ENCODE measurements at places on chromosomes 2 and 18. TPM values are rescaled to one million over a fixed set of nuclear protein-coding genes. Genes with fewer than 3 reads are reported as not detected.

RNF103 gene
- total RNA-seq: 32.9 TPM

NTSR2 gene
- total RNA-seq: not detected

ABCB11 gene
- total RNA-seq: not detected

DNA sequence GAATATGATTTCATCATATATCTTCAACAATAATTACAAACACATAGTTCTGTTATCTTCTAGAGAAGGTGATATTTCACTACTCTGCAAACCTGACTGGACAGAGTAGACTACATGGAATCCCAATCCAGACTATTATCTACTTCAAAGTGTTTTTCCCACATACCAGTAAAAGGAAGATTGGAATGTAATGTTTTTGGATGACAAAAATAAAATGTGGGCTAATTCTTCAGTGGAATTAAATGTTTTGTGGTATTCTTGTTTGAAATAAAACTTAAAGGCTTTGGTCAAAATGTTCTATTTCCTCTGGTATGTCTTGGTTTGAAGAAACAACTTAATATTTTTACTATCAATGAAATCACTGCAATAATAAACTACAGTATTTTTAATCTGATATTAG, 22.1 kb downstream of the COL5A2 start:
- no peak for DNase-seq

DNA sequence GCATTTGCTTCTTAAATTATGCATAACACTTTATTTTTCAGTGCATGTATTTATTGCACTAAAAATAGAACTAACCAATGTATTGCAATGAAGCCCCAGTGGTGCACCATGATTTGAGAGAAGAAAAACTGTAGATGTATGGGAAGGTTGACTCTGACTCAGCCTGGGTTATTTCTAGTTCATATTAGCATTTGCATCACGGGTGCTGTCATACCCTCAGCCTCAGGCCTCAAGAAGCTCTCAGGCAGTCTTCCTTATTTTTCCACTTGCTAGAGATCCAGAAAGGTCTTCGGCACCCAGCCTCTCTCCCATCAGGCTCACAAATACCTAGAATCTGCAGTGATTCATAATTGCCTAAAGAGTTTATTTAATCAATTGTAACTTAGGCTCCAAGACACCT, 148.0 kb downstream of the DNER start:
- DNase-seq: no peak

DNA sequence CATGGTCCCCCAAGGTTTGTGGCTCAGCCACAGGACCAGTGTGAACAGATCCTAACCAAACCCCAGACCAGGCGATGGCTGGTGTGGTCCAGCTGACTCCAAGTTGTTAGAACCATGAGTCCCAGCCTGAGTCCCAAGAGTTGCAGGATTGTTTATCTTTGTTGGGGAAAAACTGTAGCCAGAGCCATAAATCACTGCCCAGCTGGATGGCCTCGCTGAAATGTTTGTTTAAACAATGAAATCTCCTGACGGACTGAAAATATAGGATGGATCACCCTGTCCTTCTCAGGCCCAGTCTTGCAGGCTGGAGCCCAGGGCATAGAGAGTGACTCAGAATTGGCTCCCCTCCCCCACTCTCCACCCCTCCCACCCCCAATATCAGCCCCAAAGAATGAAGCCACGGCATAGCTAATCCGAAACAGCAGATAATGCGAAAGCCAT, 36.4 kb downstream of the PKDCC start:
- DNase-seq: peak; percentile 68

GRCh38 chr2:137182071-137182470, 416.7 kb downstream of the THSD7B start:
- no peak for DNase-seq

- no peak for DNase-seq
Measured at GRCh38 chr2:44186810-44187209, 18.1 kb downstream of the PPM1B start.

DNA sequence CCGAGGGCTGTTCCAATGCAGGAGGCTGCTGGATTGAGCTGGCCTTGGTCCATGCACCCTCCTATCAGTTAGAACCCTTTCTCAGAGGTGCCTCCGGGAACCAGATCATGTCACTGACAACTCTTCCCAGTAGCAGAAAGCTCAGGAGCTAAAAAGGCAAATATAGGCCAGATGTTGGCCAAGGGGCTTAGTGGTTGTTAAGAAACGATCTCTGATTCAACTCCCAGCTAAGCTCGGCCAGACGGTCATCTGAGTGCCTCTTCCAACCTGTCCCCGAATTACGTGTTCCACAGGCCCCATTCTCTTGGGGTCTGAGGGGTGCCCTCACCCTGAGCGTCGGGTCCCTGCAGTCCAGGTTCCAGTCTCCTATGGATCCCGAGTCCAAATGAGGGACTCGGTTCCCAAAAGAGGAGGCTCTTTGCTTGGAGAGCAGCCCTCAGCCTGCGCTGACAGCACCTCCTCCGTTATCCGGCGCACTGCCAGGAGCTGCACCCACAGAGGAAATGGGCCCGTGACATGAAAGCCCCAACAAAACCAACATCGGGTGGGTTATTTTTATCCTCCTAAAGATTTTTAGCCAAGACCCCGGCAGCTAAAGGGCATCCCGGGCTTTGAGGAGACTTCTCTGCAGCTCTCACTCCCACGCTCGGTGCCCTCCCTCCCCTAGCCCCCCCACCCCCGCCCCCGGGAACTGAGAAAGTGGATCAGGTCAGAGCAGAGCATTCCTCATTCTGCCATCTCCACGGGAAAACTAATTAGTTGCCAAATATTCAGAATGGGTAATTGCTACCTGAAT, 106.6 kb upstream of the ID2 start:
- DNase-seq: no peak

DNA sequence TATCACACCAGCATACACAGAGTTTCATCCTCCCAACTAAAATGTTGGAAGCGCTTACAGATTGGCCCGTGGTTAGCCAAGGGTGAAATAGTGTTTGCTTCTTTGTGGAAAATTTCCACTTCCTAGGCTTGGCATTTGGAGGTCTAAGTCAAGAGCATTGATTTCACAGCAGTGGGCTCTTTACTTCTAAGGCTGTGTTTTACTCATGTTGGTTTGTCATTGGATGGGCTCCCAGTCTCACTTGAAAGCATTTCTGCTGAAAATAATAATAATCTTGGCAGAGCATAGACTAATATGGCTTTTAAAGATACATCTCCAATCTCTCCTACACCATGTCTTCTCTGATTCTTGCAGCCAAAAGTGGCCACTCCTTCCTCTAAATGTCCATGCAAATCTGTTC, 82.9 kb downstream of the DYNAP start:
- no peak for DNase-seq

DNA sequence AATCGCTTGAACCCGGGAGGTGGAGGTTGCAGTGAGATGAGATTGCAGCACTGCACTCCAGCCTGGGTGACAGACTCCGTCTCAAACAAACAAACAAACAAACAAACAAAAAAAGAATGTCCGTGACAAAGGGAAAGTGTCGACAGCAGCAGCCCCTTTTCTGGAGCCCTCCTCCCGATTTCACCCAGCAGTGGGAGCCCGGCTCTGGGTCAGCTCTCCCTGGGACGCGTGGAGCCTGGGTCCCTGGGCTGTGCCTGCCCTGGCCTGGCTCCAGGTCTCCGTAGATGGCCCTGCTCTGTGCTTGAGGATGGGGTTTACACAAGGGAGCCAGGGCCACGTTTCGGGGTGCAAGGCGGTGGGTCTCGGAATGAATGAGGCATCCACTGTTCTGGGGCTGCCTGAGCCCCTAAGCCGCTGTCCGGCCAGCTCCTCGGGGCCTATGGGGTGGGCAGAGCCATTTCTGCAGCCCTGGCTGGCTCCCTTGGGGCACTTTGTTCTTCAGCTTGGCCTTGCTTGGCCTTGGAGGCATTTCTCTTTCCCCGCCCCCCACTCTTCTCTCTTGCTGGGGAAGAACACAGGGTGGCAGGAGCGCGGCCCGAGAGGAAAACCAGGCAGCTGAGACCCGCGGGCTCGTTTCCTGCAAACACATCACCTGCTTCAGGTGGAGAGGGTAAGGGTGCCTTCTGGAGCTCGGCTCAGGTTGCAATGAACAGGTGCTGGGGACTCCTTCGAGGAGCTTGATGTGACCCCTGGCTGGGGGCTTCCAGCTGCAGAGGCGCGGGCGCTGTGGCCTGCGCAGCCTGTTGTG, 29.1 kb downstream of the RTP5 start:
- DNase-seq: no peak

DNA sequence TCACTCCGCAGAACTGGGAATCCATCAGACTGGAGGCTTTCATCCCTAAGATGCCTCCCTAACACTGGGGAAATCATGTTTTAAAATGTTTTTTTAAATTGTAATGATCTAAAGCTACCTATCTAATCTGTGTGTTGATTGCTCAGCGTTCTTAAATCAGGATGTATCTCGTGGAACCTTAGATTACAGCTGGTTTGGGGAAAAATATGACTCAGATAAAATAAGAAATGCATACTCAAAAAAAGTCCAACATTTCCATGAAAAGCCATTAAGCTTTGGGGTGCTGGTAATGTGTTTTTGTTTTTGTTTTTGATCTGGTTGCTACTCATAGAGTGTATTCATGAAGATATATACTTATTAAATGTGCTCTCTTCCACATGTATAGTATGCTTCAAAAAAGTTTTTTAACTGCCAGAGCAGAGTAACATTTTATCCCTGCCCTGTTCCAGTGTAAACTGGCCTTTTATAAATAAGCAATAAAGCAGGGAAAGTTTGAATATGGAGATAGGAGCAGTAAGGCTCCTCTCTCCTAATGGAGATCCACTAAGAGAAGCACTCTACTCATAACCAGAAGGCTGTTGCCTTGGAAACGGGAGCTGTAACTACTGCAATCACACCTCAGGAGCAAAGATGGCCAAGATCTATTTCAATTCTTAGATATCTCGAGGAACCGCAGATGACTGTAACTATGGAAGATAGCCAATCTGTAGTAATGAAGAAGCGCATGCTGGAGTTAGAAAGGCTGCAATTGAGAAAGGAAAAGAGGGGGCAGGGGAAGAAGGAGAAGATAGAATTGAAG, 41.6 kb downstream of the ANKRD44 start:
- DNase-seq: peak; percentile 70

- no peak for DNase-seq
Measured at GRCh38 chr2:199943373-199943772, 11.9 kb downstream of the TYW5 start.

DNA sequence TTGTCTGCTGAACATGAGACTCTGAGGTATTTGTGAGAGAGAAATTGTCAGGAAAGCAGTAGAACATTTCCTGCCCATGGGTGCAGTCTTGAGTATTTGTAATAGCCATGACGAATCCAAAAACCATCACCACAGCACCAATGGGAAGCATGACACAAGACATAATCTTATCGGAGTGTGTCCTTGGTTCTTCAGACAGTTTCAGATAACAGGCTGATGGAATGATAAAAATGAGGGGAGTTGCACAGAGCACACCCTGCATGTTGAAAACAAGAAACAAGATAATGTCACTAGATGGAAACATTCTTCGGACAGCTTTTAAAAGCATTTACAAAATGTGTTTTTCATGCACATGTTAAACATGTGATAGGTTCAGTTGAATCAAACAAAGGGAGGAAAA, 56.9 kb downstream of the SLC38A11 start:
- peak; percentile 82 for DNase-seq

GRCh38 chr2:56127463-56128152, 56.2 kb upstream of the CCDC85A start:
- DNase-seq: no peak

- no peak for DNase-seq
Measured at GRCh38 chr2:109216332-109216731, 87.3 kb downstream of the SH3RF3 start.

DNA sequence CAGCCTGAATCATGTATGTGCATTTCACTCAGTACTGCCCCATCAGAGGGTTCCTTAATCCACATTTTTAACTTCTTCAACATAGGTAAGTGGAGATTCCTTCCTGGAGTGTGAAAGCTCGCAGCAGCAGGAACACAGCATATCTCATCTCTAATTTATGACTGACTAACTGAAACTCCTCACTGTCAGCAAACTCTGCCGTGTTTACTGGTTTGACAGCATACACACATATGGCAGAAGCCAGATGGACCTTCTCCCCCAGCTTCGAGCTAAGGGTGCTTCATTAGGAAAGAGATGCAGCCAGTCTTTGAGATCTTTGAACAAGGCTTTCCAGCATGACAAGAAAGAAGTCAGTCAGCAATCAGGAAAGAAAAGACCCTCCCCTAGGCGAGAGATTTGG, 200.3 kb upstream of the ACVR2A start:
- DNase-seq: no peak

DNA sequence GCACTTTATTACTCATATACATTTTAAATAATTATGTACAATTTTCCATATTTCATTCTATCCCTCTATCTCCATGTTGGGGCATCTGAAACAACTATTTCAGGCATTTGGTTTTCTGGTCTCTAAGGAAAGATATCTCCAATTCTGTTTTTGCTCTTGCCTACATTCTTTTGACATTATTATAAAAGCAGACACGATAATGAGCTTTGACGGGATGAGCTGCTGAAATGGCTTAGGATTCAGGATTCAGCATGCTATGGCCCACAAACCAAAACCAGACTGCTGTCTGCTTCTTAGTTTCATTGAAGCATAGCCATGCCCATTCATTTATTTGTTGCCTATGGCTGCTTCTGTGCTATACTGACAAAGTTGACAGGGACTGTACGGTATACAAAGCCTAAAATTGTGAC, 42.7 kb upstream of the GLS start:
- DNase-seq: peak; percentile 30

DNA sequence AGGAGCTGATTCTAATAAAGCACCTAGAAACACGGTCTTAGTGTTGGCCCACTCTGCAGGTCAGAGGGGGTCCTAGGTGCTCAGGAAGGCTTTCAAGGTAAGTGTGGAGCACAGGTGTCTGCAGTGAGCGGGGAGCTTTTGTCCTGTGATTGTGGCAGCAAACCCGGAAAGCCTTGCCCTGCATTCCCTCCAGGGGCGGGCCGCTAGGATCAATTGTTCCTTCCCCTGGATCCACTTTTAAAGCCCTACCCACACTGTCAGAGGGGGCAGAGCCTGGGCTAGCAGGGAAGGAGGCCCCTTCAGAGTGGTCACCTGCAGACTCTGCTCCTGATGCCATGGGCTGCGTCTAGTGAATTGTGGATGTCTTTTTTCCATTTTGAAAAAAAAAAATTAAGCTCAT, 176.0 kb downstream of the CTIF start:
- DNase-seq: no peak

DNA sequence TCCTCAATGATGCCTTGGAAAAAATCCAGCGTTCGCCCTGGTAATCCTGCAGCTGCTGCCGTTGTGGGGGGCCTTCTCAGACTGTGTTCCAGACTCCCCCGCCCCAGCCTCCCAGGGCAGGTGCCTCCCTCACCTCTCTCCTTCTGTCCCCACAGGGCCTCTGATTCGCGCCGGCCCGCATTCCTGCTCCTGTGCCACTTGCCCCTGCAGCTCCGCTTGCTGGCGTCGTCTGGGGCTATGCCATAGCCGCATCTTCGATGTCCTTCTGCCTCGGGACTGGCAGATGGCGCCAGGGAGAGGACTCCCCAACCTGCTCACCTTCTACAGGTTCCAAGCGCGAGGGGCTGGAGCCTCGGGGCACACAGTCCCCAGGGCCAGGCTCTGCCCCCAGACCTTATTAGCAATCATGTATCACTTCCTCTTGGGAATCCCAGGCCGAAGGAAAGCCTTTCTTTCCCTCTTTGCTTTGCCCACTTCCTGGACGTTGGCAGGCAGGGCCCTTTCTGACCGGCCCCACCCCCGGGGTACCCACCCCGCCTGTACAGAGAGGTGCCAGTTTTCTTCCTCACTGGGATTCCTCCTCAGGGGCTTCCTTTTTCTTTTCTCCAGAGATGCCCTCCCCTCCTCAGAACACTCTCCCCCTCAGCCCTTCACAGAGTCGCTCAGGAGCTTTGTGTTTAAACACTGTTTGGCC, 4.4 kb downstream of the SPATA3 start:
- DNase-seq: no peak

- DNase-seq: no peak
Measured at GRCh38 chr2:31234683-31235503, 941 bp downstream of the EHD3 start.

Data from myocyte (in vitro differentiated cells).